Brain pericyte (primary cell): ENCODE measurements at places on chromosomes 1 and 21.

DNA sequence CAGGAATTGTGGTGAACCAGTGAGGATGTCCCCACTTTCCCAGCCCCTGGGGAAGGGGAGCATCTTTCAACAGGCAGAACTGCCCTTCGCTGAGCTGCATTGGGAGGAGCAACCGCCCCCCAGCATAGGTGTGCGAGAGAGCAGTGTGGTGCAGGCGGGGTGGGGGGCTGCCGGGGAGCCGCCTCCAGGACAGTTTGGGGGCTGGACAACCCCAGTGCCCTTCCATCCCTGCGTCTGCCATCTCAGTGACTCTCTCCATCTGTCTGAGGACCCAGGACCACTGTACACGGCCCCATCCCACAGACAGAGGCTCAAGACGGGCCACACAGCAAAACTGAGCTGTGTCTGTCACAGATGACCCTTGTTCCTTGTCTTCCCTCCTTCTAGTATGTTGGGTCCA is 14.2 kb downstream of the PODN start:
- no peak for DNase-seq

DNA sequence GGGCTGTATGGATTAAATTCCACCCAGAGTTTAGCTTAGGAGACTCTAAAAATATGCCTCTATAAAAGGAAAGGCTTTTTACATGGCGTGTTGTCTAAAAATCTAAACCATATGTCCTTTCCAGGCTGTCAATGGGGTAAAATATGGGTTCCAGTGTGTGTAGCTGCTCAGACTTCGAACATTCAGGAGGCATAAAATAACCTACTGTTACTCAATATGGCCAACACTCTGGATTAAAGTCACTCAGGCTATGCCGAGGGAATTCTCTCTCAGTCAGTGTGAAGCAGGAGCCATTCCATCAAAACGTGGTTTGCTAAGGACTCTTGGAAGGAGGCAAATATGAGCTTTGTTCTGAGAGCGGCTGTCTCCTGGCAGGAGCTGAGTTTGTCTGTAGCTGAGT is 135.3 kb downstream of the RUNX1 start:
- no peak for DNase-seq

DNA sequence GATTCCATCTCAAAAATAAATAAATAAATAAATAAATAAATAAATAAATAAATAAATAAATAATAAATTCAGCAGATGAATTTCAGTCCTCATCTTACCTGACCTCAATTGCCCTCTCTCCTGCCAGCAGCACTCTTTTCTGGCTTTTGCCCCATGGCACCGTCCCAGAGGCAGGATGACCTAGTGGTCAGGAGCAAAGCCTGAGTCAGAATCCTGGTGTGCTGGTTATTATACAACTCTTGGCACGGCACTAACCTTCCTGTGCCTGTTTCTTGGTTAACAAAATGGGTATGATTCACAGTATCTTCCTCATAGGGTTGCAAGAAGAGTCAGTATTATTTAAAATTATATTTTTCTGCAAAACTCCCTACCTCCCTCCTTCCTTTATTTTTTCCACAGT is 43.0 kb downstream of the NKAIN1 start:
- DNase-seq: no peak

GRCh38 chr1:169696273-169697100 is 14.9 kb downstream of the SELL start:
- DNase-seq: no peak

DNA sequence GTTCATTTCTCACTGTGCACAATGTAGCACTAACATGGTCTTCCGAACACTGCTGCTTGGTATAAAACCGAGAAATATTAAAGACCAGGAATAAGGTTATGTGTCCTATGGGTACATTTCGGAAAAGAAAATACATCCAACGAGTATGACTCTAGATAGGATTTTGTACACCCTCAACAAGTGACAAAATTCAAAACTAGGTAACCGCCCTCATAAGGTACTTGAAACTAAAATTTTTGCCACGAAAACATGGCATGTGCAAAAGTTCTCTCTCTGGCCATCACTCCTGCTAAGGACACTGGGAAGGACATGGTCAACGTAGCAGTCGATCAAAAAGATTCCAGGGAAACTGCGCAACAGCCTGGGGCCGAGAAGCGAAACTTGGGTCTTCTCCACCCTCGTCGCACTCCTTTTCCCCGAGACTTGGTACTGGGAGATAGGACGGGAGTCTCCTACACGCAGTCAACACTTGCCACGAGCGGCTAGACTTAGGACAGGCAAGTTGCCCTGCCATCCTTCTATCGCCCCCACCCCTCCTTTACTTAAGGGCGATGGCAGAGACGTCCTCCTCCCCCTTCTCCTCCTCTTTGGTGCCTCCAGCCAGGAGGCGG is 338 bp upstream of the TOR1AIP1 start:
- no peak for DNase-seq

- DNase-seq: no peak
These were observed 431.5 kb upstream of the CHRM3 start for GRCh38 chr1:238954865-238955264.

DNA sequence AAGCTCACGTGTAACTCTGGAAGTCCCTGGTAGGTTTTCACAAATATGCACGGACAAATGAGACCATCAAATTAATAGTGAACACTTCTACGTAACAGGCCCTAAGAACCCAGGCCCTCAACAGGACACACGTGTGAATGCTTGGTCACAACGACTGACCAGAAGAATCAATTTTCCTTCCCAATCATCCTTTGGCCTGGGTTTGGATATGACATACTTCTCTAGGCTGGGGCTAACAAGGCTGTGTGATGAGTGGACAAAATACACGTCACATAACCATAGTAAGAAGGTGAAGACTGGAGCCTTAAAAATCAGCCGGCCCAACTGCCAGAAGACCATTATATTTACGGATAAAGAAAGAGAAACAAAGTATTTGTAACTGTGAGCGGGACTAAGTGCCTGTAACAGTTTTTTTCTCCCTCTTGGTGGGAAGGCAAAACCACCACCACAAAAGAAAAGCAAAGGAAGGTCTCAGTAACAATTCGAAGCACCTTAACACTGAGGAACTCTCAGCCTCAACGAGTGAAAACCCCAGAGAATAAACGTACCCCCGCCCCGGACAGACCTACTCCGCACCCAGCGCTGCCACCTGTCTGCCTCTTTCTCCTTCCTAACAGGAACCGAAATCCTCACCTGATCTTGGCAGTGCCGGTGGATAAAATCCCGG is 450 bp downstream of the SDE2 start:
- no peak for DNase-seq

DNA sequence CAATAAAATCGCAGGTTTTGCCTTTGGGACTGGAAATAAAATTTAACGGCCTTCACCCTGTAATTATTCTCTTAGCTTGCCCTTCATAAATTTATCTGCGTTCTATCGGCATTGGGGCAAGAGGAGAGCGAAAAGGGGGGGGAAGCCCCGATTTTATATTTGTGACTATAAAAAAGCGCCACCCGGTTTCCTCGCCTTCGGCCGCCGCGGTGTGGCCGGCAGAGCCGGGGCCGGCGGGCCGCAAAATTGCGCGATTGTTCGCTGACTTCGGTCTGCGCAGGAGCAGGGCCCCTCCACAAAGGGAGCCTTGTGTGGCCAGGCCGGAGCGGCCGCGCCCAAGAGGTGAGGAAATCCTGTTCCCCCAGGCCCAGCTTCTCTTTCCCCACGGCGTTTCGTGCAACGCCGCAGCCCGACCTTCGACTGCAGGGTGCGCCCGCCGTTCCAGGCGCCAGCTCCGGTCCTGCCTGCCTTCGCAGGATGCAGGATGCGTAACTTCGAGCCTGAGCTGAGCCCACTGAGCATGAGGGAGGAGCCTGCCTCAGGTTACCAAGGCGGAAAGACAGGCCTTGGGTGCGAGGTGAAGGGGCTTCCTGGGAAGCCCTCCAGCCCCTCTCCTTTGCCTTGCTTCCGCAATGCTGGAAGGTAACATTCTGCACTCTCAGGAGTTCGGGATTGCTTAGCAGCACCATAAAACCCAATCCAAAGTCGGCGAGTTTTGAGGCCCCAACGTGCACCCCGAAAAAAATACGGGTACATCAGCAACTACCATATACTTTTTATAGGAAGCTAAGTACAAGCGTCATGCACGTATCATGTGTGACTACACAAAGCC is 4.9 kb upstream of the TBX15 start:
- no peak for DNase-seq

- no peak for DNase-seq
These were observed 14.3 kb upstream of the DR1 start for GRCh38 chr1:93331412-93331811.

DNA sequence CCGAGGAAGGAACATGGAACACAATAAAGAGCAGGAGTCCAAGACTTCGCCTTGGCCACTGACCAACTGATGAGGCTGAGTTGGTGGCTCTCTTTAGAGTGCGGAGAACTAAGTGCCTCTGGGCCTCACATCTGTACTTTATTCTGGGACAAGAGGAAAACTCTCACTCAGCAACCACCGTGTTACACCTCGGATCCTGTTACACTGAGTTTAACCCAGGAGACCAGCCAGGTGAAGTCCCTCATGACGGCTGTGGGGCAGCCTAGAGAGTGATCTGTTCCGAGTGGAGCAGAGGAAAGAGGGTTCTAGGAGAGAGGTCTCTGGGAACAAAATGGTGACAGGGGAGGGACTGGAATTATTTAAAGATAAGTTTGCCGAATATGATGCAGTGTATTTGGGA is 33.5 kb upstream of the AGL start:
- no peak for DNase-seq

- no peak for DNase-seq
These were observed 165.5 kb upstream of the KCNJ6 start for GRCh38 chr21:38081708-38082107.

DNA sequence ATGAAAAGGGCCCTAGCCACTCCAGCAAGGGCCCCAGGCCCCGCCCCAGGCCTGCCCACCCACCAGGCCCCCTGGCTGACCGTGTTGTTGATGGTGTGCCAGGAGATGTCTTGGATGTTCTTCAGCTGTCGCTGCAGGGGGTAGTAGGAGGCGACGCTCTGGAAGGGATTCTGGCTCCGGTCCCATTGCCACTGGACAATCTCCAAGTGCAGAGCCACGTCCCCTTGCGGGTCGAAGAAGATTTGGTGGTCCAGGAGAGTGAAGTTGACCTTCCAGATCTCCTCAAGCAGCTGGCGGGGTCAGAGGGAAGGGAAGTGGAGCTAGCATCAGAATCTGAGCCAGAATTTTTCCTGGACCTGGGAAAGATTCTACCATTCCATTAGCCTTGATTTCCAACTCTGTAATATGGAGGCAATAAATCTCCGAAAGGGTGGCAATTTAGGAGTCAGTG is 10.2 kb downstream of the TAS1R2 start:
- no peak for DNase-seq

DNA sequence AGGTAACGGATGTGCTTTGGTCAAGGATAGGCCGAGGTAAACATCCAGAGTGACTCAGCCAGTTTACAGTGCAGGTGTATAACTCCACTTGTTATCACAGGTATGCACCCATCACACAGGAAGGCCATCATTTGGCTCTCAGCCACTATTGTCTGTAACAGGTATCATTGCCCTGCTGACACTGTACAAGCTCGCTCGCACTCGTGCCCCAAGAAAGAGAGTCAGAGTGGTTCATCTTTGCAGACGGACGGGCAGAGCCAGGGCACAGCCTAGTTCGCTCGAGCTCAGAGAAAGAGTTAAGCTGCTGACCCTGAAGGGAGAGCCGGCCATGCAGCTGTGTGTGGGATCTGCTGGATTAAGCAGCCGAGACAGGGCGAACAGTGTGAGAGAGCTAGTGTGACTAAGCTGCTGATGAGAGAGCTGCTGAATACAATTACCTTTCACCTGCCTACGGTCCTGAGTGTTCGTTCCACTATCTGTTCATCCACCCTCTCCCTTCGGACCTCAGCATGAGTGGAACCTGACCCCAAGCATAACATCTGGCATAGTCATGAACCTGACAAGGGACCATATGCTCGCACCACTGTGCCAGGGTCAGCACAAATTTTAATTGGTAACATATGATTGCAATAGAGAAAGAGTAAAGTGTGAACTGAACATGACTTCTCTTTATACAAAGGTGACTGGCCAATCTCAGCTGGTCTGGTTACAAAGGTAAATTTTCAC is 27.0 kb upstream of the LYPD8 start:
- DNase-seq: no peak

DNA sequence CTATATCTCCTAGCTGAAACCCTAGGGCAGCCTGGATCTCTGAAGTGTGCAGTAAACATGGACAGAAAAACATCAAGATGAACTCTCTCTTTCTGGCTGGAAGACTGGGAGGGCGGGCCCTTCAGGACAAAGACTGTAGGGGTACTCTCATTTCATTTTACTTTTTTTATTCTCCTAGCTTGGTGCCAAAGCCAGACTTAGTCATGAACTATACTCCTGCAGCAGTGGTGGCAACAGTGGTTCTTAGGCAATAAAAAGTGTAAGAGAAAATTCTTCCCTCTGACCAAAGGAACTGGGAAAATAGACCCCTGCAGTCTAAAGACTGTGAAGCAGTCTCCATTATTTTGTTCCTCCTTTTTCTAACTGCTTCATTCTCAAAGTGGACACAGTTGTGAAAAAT is 213.8 kb upstream of the JUN start:
- no peak for DNase-seq

DNA sequence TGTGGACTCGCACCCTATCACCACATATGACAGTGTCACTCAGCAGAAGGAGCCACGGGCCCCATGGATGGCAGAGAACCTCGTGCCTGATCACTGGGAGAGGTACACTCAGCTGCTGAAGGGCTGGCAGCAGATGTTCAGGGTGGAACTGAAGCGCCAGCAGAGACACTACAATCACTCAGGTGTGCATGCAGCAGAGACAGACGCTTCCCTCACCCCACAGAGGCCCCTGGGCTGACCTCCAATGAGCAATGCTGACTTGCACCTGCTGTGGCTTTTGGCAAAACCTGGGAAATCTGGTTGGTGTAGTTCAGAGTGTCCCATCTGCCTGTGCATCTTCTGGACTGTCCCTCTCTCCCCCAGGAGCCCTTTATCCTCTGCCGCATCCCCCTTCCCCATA is 51.9 kb downstream of the KIAA1614 start:
- no peak for DNase-seq

DNA sequence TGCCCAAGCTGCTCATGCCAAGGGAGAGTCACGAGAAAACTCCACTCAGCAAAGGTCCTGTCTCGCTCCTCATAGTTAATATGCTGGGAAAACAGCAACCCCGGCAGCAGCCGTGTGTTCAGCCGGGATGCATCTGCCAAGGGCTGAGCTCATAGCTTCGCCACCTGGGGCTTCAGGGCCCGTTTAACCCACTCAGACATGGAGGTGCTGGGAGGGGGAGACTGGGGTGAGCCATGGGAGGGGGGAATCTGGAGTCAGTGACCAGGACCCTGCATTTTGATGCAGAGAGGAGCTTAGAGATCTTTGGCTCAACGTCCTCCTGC is 283.4 kb downstream of the PTPRU start:
- DNase-seq: no peak

DNA sequence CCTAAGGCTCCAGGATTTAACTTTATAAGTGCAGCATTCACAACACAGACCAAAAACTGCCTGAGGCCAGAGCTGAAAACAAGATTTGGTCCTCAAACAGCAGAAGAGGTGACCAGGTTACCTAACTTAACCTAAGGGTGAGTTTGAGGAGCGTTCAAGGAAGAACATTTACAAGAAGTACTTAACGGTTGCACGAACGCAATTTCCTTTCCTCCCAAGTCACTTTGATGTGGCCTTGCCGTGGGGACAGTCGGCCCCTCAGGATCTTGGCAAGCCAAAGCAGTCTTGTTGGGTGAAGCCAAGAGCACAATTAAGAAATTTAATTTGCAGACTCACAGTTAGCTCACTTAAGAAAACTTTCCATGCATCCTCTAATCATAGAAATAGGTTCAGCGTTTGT is 202.6 kb upstream of the COA6 start:
- no peak for DNase-seq

- DNase-seq: no peak
These were observed 5.6 kb upstream of the DR1 start for GRCh38 chr1:93340090-93340489.

- no peak for DNase-seq
These were observed 134.1 kb upstream of the ADGRL2 start for GRCh38 chr1:81666586-81666985.

- DNase-seq: no peak
These were observed 149.7 kb downstream of the PGBD5 start for GRCh38 chr1:230276401-230276800.
